ENCODE measurements at places on chromosomes 7 and 10. TPM values are rescaled to one million over a fixed set of nuclear protein-coding genes. Genes with fewer than 3 reads are reported as not detected.

Gene PHKG1
- 1.3 TPM for total RNA-seq

Gene MRLN
- not detected for total RNA-seq

Gene ARHGEF35
- total RNA-seq = 1.3 TPM

Gene SMO
- 17.6 TPM for total RNA-seq

Gene GPER1
- total RNA-seq = 3.2 TPM

Gene SFXN2
- total RNA-seq = 6.7 TPM

Gene CPEB3
- 1.1 TPM for total RNA-seq

Gene MYH16
- total RNA-seq = not detected

Gene BMS1
- 16.1 TPM for total RNA-seq
